LHCN-M2 (cell line): ENCODE measurements at places on chromosomes 4 and X.

- peak; percentile 29 for DNase-seq
Observed at GRCh38 chrX:37825215-37825842, 22.0 kb downstream of the DYNLT3 start.

- no peak for DNase-seq
Observed at GRCh38 chr4:183765251-183765911, 106.3 kb downstream of the TRAPPC11 start.

- DNase-seq, result no peak
Observed at GRCh38 chrX:12903646-12904045, 2.8 kb upstream of the TLR8 start.

- DNase-seq, result no peak
Observed at GRCh38 chr4:26887143-26887542, 26.5 kb downstream of the STIM2 start.

- DNase-seq, result peak; percentile 30
Observed at GRCh38 chrX:139759637-139760036, 51.7 kb upstream of the MCF2 start.

DNA sequence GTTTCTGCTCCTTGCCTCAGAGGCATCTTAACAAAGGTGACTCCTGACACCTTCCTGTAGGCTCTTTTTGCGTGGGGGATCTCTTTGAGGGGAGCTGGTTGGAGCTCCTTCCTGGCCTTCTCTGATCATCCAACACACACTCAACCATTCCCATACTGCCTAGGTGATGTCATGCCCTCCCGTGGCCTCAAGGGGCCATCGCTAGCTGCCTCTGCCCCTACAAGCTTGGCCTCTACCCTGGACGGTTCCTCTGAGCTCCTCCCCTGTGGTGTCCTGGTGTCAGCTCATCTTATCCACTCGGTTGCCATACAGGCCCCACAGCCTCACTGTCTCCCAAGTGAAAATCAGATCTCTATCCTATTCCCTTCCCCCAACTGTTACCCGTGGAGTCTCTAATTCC is 13.7 kb upstream of the ZNF185 start:
- no peak for DNase-seq

DNA sequence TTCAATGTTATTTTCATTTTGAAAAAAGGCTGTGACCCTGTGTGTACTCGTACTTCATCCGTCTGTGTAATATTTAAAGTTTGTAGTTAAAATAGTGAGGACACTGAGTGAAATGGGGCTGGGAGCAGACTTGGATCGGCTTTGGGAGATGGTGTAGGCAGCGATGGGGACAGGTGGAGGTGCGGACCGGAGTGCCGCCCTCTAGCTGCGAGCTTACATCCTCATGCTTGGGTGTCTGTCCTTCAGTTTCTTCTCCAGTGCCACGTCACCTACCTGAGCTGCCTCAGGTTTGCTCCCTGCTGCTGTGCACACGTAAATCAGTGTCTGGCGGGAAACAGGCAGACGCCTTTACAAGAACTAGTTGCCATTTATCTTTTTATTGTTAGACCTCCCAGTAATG is 146.1 kb downstream of the GPR143 start:
- DNase-seq, result no peak

DNA sequence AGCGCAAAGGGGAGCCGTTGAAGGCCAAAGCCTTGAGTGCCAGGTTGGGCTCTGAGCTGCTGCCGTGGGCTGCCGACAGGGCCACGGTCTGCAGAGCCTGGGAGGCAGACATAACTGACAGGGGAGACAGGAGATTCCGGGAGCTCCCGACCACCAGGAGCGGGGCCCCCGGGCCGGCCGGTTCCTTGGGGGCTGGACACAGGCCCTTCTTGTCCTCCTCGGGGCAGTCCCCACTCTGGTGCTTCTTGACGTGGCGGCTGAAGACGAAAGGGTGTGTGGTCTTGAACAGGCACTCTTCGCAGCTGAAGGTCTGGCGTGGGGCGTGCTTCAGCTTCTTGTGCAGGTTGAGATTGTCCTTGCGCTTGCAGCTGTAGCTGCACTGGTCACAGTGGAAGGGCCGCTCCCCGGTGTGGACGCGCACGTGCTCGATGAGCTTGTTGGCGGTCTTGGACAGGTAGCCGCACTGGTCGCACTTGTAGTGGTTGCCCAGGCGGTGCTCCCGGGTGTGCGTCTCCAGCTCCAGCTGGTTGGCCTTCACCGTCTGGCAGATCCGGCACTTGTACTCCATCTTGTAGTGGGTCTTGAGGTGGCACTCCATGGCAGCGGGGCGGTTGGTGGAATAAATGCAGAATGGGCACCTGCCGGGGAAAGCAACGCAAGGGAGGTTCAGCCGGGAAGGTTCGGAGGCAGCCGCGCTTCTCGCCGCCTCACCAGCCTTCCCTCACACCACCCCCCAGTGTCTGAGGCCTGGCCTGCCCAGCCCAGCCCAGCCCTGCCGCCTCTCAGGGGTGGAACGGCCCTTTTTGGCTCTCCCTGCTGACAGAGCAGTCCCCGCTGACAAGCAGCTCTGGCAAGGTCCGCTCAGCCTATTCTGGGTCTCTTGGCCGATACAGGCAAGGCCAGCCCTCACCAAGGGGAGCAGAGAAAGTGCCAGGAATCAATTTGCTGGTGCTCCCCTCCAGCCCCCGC is 81.3 kb downstream of the C4orf51 start:
- no peak for DNase-seq

- DNase-seq, result peak; percentile 77
Observed at GRCh38 chr4:41432881-41433280, 105.1 kb upstream of the LIMCH1 start.

DNA sequence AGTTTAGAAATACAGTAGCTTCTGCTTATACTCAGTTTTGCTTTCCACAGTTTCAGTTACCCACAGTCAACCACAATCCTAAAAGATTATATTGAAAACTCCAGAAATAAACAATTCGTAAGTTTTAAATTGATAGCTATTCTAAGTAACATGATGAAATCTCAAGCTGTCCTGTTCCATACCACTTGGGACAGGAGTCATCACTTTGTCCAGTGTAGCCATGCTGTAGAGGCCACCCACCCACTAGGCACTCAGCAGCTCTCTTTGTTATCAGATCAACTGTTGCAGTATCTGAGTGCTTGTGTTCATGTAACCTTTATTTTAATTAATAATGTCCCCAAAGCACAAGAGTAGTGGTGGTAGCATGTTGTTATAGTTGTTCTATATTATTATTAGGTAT is 117.5 kb upstream of the IQCM start:
- DNase-seq, result no peak

DNA sequence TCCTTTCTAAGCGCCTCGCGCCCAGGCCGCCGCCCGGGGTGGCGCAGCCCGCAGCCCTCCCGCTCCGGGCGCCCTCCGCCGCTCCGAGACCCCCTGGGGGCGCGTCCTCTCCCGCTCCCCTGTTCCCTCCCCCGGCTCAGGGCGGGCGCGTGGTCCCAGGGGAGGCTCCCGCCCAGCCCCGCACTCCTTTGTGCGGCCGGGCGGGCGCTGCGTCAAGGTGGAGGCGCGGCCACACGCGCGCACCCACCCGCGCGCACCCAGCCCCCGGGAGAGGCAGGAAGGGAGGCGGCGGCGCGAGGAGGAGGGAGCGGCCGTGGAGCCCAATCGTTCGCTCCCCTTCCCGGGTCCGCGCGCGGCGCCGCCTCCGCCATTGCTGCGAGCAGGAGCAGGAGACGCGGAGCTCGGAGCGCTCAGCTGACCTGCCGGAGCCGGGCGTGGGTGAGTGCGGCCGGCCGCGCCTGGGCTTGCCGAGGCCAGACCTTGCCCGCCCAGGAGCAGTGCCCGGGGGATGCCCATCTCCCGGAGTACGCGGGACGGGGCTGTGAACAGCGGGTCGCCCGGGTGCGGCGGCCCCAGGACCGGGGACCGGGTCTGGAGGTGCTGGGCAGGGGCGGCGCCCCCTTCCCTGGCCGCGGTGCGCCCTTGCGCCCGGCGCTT is at the start of gene NSG1:
Gene NSG1, plus strand, starts transcription at position 367 of the 657 bp plus-strand sequence. CDS start 528 bp downstream, outside the sequence.
- no peak for DNase-seq

GRCh38 chr4:14856062-14856933 is 146.0 kb upstream of the CPEB2 start:
- DNase-seq, result peak; percentile 99

GRCh38 chrX:148905400-148905799 is 405.0 kb downstream of the AFF2 start:
- DNase-seq, result no peak

GRCh38 chr4:18803781-18804180 is 782.2 kb upstream of the LCORL start:
- no peak for DNase-seq

DNA sequence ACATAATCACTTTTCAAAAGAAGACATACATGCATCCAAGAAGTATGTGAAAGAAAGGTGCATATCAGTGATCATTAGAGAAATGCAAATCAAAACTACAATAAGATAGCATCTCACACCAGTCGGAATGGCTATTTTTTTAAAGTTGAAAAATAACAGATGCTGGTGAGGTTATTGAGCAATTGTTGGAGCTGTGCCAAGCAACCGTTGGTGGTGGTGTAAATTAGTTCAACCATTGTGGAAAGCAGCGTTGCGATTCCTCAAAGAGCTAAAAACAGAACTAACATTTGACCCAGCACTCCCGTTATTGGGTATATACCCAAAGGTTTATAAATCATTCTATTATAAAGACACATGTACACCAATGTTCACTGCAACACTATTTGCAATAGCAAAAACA is 14.2 kb downstream of the COX7B2 start:
- peak; percentile 2 for DNase-seq

GRCh38 chr4:158527516-158527915 is 5.8 kb downstream of the RXFP1 start:
- no peak for DNase-seq

DNA sequence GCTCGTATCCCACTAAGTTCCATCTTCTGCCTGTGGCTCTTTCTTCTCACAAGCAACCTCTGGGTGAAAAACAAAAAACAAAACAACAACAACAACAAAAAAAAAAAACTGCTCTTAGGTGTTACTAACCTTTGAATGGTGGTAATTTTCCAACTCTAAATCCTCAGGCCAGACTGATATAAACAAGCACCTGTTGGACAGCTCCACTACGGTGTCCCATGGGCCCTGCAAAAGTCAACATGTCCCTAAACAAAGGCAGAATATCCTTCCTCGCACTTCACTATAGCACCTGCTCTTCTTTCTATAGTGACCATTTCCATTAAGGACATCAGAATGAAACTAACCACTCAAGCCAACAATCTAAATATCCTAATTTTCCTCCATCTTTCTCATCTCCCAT is 54.6 kb upstream of the PARM1 start:
- no peak for DNase-seq

GRCh38 chr4:67549123-67549522 is 3.8 kb upstream of the CENPC start:
- DNase-seq, result no peak

GRCh38 chr4:28508636-28509035 is 1648.0 kb downstream of the STIM2 start:
- no peak for DNase-seq

DNA sequence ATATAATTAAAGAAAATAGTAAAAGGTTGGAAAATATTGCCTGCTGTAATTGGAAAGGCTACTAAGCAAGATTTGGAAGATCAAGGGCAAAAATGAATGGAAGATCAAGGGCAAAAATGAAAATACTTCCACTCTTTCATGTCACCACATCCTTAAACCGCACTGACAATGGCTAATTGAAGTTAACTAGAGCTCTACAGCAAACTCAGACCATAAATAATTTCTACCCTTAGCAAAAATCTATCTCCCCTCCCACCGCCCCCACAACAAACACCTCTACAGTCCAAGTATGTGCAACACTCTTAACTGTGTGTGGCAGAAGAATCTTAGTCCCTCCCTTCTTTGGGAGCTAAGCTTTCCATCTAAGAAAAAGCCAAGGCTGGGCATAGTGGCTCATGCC is 27.1 kb downstream of the ATP11C start:
- DNase-seq, result no peak

- no peak for DNase-seq
Observed at GRCh38 chr4:81922313-81922712, 450.6 kb upstream of the RASGEF1B start.

DNA sequence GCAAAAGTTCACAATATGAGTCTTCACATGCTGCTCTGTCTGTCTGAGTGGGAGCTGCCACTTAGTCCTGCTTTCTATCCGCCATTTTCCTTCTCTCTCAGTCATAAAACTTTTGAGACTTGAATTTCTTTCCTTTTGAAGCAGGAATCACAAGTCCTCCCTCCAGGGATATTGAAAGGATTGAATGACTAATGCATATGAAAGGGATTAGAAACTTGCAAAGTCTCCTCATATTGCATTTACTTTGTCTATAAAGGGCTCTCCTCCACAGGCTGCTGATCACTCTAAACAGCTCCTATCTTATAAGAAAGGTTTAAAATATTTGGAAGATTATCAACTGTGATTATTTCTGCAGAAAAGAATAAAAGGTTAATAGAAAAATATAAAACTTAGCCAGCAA is 879.1 kb downstream of the ARAP2 start:
- no peak for DNase-seq

GRCh38 chr4:17448689-17449088 is 63.2 kb downstream of the QDPR start:
- DNase-seq, result peak; percentile 72

DNA sequence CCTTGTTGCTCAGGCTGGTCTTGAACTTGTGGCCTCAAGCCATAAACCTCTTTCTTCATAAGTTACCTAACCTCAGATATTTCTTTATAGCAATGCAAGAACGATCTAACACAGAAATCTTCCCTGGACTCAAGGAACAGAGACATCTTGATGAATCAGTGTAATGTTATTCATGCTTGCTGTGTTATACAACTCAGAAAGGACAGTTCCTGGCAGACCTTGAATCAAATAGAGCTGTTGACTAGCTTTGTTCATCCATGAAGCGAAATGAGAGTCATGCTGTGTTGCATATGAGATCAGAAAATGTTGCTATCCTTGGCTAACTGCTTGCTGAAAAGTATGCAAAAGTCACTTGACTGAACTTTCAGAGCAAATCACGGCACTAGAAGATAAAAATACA is 72.6 kb upstream of the ARHGAP24 start:
- DNase-seq, result peak; percentile 56

GRCh38 chr4:145937971-145938611 is 532 bp downstream of the ZNF827 start:
- DNase-seq, result peak; percentile 41

DNA sequence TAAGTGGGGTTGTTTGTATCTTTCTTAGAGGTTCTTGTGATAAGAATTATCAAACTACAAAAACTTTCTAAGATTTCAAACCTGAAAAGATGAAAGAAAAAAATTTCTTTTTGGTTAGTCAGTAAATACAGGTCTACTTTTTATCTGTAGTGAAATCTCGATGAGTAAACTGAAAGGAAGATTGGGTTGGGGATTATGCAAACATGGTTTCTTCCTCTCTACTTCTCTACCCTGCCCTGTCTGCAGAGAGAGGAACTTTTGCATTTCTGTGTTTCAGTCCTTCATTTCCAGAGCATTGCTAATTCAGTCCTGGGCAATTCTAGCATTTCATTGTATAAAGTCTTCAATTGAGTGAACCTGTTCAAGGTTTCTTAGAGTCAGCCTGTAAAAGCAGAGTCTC is 51.6 kb upstream of the IL2 start:
- no peak for DNase-seq

DNA sequence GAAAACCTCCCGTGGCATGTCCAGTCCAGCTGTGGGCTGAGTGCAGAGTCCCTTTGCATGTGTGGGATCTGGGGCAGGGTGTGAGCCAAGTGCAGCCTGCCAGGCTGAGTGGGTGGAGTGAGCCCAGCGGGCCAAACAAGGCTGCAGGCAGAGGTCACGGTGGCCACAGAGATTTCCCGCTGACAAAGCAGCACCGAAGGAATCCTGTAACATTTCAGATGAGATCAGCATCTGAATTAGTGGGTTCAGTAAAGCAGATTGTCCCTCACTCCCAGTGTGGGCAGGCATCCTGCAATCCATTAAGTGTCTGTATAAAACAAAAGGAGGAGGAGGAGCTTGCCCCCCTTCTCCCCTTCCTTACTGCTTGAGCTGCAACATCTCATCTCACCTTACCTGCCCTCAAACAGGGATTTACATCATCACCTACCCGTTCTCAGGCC is 324.4 kb downstream of the FAT4 start:
- peak; percentile 23 for DNase-seq

GRCh38 chr4:11616856-11617255 is 188.2 kb upstream of the HS3ST1 start:
- DNase-seq, result no peak
